ENCODE measurements at places on chromosomes 12 and 14.

- DNase-seq: no peak
Observed at GRCh38 chr14:100012478-100013327, 52.5 kb upstream of the EVL start.

GRCh38 chr12:64707362-64707761 lies 51.8 kb downstream of the GNS start:
- DNase-seq: no peak

DNA sequence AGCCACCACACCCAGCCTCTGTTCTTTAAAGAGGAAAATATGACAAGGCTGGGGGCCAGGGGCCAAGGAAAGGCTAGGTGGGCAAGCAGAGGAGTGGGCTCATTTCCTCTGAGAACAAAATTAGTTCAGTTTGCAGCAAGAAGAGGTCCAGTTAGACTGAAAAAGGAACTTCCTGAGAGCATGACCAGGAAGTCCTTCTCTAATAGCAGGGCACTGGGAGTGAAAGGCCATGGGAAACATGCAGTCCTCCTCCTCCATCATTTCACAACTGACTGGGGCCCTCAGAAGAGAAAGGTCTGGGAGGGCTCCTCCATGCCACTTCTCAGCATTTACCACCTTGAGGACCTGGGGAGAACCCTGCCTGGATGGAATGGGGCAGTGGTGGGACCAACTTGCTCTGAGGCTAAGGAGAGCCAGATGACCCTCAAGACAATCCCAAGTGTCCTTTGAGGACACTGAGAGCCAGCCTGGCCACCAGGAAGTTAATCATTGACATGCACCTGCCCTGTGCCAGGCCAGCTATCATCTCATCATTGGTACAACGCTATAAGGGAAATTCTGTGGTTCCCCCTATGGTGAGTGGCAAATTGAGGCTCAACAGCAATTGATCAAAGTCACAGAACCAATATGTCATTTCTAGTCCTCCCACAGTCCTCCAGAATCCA lies 2.0 kb downstream of the AQP2 start:
- no peak for DNase-seq

GRCh38 chr14:69982886-69983285 lies 103.7 kb downstream of the SMOC1 start:
- no peak for DNase-seq

DNA sequence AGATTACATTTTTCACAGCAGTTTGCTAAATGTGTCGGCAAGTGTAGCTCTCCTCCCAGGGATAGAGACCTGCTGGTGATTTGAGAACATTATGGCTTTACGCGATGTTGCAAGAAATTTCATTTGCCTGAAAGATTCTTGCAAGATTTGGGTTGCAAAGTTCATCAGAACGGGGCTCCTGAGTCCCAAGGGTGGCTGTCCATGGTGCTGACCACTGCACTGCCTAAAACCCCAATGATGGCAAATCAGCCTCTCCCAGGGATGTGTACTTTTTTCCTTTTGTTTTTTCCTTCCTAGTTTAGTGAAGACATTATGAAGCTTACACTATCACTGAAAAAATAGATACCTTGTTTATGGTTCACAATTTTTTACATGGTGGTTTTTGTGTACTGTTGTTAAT lies 85.4 kb downstream of the WSCD2 start:
- DNase-seq: peak; percentile 44

All from RKO (cell line).